ENCODE measurements at places on chromosomes 2 and 18.

GRCh38 chr2:134135793-134136192, 118.1 kb upstream of the MGAT5 start:
- no peak for DNase-seq

DNA sequence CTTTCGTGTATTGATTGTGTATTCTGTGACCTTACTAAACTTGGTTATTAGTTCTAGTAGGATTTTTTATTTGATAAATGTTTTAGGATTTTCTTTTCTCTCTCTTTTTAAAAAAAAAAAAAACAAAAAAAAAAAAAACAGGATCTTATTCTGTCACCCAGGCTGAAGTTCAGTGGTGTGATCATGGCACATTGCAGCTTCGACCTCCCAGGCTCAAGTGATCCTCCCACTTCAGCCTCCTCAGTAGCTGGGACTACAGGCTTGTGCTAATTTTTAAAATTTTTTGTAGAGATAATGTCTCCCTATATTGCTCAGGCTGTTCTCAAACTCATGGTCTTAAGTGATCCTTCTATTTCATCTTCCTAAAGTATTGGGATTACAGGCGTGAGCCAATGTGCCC, 19.0 kb downstream of the TTLL4 start:
- no peak for DNase-seq

DNA sequence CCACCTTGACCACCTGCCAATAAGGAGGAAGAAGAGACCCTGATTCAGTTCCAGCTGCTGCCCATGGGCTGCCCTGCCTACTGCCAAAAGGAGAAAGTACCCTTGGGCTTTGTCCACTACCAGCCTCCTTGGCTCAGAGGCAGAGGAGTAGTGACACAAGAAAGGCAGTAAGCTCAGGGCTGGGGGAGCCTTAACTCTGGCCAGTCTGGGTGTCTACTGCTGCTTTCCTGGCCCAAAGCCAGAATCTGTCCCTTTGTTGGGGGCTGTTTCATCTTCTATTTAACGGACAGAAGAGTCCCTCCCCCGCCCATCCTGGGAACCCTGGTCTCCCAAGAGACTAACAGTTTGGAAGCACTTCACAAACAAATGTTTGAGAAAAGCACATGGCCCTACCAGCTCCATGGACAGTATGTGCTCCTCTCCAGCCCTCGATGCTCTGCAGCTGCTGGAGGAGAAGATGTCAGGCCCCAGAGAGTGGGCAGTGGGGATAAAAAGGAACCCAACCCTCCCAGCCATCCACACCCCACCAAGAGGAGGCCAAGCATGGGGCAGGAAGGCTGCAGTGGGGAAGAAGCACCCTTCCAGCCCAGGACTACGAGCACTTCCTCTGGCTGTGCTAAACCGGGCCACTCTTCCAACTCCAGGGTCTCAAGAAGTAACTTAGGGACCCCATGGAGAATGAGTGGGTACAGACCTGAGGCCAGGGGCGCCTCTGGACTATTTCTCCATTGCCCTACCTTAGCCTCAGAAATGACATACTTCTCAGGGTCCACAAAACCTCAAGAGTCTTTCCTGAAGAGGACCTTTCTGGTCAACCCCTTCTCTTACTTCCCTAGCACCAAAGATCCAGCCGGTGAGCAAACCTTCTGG, 1.2 kb downstream of the ATG9A start:
- DNase-seq = no peak

DNA sequence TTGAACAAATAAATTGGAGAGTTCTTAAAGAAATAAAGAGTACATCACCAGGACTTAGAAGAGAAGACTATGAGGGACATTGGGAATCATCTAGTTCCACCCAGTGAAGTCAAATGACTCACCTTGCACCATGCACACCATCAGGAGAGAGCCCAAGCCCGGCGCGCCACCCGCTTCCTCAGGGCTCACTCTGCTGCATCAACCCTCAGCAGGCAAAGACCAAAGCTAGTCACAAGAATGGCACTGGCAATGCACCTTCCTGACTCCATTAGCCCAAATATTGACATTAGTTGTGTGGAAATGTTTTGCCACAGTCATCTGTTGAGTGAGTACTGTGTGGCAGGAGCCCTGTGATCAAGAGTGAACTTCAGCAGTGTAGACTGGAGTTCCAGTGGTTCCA, 7.1 kb upstream of the LYPD6B start:
- DNase-seq = no peak

DNA sequence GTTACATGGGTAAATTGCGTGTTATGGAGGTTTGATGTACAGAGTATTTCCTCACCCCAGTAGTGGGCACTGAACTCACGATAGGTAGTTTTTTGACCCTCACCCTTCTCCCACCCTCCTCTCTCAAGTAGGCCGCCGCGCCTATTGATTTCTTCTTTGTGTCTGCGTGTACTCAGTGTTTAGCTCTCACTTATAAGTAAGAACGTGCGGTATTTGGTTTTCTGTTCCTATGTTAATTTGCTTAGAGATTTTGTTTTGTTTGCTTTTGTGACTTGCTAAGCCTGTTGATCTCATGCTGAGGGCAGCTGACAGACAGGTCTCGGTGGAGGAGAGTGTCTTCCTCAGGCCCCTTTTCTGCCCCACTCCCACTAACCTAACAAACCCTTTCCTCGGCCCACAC, 36.2 kb downstream of the ACOXL start:
- no peak for DNase-seq

- no peak for DNase-seq
These were observed 20.2 kb downstream of the IL18RAP start for GRCh38 chr2:102442967-102443828.

GRCh38 chr2:61750624-61751023, 103.2 kb downstream of the FAM161A start:
- no peak for DNase-seq

- no peak for DNase-seq
These were observed 70.3 kb upstream of the HAAO start for GRCh38 chr2:42862669-42863185.

DNA sequence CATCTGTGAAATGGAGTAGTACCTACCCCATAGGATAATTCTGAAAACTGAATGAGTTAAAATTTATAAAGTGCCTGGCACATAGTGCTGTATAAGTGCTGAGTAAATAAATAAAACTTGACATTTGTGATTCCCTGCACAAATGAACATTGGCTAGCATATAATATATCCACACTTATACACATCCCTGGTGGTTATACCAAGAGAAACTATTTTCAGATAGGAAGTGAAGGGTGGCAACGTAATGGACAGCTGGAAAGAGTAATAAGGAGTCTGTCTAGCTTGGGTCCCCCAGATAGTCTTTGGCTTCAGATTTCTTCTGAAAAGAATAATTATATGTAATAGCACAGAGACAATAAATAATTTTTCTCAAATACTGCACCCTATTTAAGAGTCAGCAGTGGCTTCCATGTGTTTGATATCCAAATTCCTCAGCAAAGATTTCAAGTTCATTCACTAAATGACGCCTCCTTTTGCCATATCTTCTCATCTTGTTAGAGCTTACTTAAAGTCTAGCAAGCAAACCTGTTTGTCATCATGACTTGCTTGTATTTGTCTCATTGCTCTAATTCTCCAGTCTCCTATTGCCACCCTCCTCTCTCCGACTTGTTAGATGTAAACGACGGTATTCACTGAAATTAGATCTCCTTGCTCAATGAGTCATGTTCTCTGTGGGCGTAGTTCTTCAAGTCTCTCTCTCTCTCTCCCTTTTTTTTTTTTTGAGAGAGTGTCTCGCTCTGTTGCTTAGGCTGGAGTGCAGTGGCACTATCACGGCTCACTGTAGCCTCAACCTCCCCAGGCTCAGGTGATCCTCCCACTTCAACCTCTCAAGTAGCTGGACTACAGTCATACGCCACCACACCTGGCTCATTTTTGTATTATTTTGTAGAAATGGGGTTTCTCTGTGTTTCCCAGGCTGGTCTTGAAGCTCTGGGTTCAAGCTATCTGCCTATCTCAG, 8.7 kb upstream of the ADGRF3 start:
- DNase-seq = no peak

DNA sequence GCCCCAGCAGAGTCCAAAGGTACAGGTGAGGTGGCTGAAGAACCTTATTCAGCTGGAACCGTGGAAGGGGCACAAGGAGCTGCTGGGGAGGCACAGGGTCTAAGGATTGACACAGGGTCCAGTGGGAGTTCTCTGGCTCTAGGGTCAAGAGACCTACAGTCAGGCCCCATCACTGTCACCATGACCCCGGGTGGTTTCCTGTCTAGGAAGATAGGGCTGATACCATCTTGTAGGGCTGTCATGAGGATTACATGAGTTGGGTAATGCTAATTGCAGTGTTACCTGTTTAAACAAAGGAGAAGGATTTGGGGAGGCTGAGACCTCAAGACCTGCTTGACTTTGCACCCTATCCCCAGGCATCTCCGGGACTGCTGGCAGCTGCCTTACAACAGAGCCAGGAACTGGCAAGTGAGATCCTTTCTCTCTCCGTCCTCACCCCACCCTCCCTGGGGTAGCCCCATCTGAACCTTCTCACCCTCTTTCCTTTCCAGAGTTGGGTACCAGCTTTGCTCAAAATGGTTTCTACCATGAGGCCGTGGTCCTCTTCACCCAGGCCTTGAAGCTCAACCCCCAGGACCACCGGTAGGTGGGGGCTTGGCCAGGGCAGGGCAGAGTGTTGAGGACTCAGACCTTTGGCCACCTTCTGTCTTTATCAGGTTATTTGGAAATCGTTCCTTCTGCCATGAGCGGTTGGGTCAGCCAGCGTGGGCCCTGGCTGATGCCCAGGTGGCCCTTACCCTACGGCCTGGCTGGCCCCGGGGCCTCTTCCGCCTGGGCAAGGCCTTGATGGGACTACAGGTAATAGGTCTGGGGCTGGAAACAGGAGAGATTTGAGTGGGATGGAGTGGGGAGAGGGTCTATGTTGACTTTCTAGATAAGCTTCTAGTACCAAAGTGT, 7.5 kb downstream of the LBX2 start:
- DNase-seq = no peak

DNA sequence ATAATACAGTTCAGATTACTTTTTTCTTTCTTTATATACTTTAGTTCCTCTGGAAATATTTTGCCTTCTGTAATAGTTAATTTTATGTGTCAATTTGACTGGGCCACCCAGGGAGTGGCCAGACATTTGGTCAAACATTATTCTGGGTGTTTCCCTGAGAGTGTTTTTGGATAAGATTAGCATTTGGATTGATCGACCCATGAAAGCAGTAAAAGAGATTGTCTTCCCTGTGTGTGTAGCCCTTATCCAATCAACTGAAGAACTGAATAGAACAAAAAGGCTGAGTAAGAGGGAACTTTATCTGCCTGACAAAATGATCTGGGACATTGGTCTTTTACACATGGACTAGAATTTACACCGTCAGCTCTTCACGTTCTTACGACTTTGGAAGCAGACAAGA, 1190.1 kb upstream of the FAM98A start:
- DNase-seq = no peak

GRCh38 chr18:57806201-57806977, 3.3 kb upstream of the ATP8B1 start:
- DNase-seq = no peak

GRCh38 chr2:226873826-226874225, 38.0 kb downstream of the RHBDD1 start:
- no peak for DNase-seq

DNA sequence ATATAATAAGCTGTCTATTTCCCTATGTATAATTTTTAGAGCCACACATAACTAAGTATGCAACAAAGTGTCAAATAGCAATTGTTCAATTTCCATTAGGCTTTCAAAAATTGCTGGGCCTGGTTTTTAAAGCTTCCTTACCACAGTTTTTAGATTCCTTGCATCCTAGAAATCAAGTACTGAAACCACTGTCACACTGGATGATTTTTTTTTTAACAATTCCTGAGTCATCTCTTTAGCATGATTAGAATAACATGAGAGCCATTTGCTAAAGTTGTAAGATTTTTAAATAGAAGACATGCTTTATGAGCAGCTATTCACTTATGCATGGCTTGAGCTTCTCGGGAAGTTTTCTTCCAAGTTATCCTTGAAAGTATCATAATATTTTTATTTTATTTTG, 319.5 kb upstream of the NXPH2 start:
- no peak for DNase-seq

GRCh38 chr18:75477900-75478299, 50.4 kb upstream of the SMIM21 start:
- DNase-seq = no peak

GRCh38 chr2:176097820-176098365, 1.7 kb upstream of the HOXD12 start:
- DNase-seq = no peak

DNA sequence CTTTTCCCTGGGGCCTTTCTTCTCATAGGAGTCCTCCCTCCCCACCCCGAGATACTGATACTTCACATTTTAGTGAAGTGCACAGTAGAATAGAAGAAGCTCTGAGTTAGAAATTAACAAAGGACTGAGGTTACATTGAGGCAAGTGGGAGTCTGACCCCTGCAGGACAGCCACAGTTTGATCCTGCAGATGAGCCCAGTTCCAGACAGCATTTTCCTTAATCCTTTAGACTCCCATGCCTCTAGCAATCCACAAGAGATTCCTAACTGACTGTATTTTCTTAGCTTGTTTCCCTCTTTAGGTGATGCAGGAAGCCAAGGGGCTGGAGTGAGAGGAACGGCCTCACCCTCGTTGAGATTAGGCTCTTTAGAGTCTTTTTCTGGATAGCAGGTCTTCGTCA, 204.0 kb downstream of the CYRIA start:
- no peak for DNase-seq

DNA sequence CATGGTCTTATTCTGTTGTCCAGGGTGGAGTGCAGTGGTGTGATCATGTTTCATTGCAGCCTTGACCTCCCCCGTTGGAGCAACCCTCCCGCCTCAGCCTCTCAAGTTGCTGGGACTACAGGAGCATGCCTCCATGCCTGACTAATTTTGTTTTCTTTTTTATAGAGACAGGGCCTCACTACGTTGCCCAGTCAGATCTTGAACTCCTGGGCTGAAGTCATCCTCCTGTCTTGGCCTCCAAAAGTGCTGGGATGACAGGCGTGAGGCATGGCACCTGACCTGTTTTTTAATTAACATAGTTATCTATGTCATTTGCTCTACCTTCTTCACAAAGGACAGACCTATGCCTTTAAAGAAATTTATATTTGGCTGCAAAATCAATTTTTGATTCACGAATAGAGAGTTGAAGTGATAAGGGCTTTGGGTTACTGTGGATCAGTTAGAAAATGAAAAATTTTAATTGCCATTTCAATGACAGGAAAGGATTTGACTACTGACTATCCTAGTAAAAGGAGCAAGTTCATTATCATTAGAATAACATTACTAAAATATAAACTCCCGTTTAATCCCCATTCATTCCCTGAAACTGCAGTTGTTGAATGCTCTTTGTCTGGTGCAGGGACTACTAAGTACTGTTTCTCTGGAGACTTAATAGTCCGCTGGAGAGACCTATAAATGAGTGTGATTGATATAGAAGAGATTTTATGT, 3.7 kb downstream of the RNF138 start:
- no peak for DNase-seq

GRCh38 chr2:25651782-25652455, 21.5 kb downstream of the DTNB start:
- no peak for DNase-seq

- DNase-seq = no peak
These were observed 31.3 kb downstream of the HJURP start for GRCh38 chr2:233822781-233823730.

- no peak for DNase-seq
These were observed 7.8 kb upstream of the ZNF532 start for GRCh38 chr18:58856881-58857280.

All from activated naive CD4-positive, alpha-beta T cell (primary cell).